Caco-2 (cell line): ENCODE measurements at places on chromosomes 4 and X. TPM values are rescaled to one million over a fixed set of nuclear protein-coding genes. Genes with fewer than 3 reads are reported as not detected.

Gene CLDN22
- not detected in 2 replicates for total RNA-seq

Gene ZNF732
- total RNA-seq, result not detected in 2 replicates

DNA sequence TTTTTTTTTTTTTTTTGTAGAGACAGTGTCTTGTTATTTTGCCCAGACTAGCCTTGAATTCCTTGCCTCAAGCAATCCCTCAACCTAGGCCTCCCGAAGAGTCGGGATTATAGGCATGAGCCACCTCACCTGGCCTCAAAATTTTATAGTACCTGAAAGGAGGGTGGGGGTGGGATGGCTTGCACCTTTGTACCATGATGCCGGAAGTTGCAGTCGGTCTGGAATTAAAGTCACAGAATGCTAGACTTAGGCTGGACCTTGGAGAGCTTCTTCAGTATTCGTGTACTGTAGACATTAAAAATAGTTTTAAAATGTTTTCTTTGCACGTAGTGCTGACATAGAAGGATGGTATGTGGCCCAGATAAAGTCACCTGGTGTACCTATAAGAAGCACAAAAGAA is 280.9 kb downstream of the STIM2 start:
- H3K27ac ChIP-seq, result no peak overlapping the region
- H3K36me3 ChIP-seq, result no peaks in the 10 kb centered on the region
- H3K4me3 ChIP-seq, result no peak overlapping the region
- no peaks in the 10 kb centered on the region for H3K27me3 ChIP-seq
- H3K4me1 ChIP-seq, result no peaks in the 10 kb centered on the region
- no peak for DNase-seq

- no peak overlapping the region for H3K4me3 ChIP-seq
- no peaks in the 10 kb centered on the region for H3K36me3 ChIP-seq
- DNase-seq, result no peak
- H3K27ac ChIP-seq, result no peak overlapping the region
- H3K27me3 ChIP-seq, result no peaks in the 10 kb centered on the region
- H3K4me1 ChIP-seq, result no peaks in the 10 kb centered on the region
These were observed 72.0 kb upstream of the SMARCAD1 start for GRCh38 chr4:94135701-94136100.

- no peak overlapping the region for H3K27ac ChIP-seq
- DNase-seq, result no peak
- H3K4me3 ChIP-seq, result no peak overlapping the region
- no peaks in the 10 kb centered on the region for H3K27me3 ChIP-seq
- H3K4me1 ChIP-seq, result no peaks in the 10 kb centered on the region
These were observed 318.0 kb upstream of the TAPT1 start for GRCh38 chr4:16544251-16544721.

- H3K27me3 ChIP-seq, result no peaks in the 10 kb centered on the region
- DNase-seq, result no peak
- no peaks in the 10 kb centered on the region for H3K4me1 ChIP-seq
- H3K36me3 ChIP-seq, result no peaks in the 10 kb centered on the region
These were observed 29.5 kb downstream of the MSL3 start for GRCh38 chrX:11787564-11787963.
